ENCODE measurements at places on chromosomes 3 and 15.
A peak's percentile ranks its signal among the peaks of the same experiment; 100 is the strongest.

- DNase-seq = no peak
Measured at GRCh38 chr3:160390565-160391138, 8.4 kb downstream of the IFT80 start.

- DNase-seq = no peak
Measured at GRCh38 chr15:65970937-65971740, 101.8 kb downstream of the RAB11A start.

GRCh38 chr3:65939801-65940246, 98.9 kb downstream of the MAGI1 start:
- peak; percentile 64 for DNase-seq

DNA sequence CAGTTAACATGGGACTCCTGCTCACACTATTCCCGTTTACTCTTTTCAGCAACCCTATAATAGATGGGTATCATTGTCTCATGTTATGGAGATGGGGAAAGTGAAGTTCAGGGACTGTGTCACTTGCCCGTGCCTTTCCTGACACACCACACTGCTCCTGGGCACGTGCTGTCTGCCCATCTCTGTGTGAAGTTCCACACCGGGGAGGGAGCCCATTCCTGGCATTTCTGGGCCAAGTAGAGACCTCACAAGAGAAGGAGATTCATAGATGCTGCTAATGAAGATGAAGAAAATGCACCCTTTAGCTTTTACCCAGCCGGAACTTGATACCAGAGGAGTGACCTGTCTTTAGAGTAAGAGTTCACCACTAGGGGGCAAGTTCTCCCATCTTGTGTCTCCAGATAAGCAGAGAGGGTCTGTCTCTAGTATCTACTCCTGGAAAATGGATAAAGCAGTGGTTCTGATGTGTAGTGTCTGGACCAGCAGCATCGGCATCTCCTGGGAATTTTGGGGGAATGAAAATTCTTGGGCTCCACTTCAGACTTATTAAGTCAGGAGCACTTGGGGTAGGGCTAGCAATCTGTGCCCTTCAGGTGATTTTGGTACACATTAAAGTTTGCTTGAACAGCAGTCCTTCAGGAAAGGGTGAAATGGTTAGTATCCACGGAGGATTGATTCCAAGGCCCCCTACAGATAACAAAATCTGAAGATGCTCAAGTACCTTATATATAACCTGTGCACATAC, 2.0 kb upstream of the TOPBP1 start:
- DNase-seq = peak; percentile 42

DNA sequence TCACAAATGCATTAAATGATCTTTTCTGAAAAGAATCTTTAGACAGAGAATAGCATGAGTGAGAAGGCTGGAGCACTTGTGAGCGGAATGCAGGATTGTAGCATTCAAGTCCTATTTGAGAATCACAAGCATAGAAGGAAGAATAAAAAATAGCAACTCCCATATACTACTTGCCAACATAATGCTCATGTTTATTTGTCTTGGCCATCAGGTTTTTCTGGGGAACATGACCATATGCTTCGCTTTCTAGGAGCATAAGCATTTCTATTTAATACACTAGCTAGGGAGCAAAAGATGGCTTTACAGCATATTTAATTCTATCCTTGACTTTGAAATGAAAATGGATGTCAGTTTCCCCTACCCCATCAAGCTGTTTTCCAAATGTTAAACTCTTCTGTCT, 170.3 kb upstream of the MITF start:
- DNase-seq = no peak

DNA sequence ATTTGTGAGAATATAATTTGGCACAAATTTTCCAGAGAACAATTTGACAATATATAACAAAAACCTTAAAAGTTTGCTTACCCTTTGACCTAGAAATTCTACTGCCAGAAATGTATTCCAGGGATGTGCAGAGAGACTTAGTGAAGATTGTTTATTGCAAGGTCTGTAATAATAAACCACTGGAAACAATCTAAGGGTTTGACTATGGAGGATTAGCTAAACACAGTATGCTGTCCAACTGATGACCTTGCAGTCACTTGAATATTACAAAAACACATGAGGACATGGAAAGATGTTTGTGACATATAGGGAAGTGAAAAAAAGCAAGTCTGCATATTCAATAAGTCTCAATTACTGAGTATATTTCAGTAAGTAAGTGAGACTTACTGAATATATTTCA, 48.1 kb upstream of the CDV3 start:
- DNase-seq = no peak

Data from fibroblast of skin of right quadriceps (primary cell).